ENCODE measurements at places on chromosomes 3 and 15.

DNA sequence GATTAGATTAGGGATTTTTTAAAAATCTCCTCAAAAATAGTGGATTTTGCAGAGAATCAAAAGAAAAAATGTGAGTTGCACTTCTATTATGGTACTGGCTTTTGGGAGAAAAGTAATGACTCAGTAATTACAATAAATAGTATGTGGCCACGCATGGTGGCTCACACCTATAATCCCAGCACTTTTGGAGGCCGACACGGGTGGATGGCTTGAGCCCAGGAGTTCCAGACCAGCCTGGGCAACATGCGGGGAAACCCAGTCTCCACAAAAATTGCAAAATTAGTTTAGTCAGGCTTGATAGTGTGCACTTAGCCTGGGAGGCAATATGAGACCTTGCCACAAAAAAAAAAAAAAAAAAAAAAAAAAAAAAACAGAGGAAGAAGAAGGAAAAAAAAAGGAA is 1098.2 kb downstream of the ZPLD1 start:
- no peak for DNase-seq

DNA sequence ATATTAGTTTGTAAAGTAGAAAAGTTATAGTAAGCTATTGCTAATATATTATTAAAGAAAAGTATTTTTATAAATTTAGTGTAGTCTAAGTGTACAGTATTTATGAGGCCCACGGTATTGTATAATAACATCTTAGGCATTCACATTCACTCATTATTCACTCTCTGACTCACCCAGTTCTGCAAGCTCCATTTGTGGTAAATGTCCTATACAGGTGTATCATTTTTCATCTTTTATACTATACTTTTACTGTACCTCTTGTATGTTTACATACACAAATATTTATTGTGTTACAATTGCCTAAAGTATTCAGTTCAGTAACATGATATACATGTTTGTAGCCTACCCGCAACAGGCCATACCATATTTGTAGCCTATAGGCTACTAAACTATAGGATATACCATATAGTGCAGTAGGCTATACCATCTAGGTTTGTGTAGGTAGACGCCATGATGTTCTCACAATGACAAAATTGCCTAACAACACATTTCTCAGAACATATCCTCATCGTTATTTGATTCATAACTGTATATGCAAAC is 246.8 kb upstream of the ALCAM start:
- DNase-seq: no peak

- no peak for DNase-seq
Observed at GRCh38 chr3:191961529-191961928, 500.6 kb downstream of the PYDC2 start.

GRCh38 chr15:28963711-28964081 is 77.9 kb downstream of the APBA2 start:
- no peak for DNase-seq

GRCh38 chr3:72340476-72341379 is 507.5 kb downstream of the SHQ1 start:
- DNase-seq: no peak

DNA sequence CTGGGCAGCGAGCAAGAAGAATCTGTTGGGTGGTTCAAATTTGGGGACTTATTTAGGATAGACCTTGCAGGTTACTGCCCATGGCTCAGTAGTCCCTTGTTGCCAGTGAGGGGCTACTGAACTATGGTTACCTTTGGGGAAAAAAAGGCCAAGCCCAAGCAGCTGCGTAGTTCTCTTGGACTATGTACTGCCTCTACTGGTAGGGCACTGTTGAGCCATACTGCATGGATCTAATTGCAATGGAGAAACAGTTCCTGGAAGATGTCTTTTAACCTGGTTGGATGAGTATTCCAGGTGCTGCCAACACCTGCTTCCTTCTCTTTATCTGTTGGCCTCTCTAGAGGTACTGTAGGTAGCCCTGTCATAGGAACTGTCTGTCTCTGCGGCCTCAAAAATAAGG is 671.9 kb upstream of the CBLB start:
- no peak for DNase-seq

DNA sequence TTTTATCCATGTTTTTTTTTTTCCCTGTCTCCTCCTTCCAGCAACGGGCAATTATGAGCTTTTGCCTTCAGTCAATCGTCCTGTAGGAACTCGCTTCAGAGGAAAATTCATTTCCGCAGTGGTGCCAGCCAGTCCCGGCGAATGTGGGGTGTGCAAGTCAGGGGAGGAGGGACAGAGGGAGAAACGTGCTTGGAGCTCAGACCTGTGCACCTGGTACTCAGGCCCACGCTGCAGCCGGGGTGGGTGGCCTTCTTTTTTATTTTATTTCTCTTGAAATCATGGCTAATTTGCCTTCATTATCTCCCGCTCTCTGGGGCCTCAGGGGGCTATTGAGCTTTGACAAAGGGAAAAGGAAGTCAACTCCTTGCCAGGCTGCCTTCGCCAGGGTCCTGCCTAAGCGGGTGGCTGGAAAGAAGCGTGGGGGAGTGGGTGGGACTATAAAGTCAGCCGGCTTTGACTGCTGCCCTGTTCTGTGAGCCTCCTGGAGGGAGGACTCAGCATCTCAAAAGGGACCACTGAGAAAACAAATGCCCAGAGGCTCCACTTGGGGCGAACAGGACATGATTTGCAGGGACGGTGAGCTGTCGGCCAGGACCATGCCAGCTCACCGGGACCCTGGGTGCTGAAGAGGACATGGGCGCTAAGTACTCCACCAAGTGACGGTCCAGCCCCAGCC is 5.5 kb downstream of the GRIP2 start:
- DNase-seq: no peak

- DNase-seq: no peak
Observed at GRCh38 chr15:90001062-90001682, at the start of gene ZNF710. TSS of gene ZNF710 (plus strand) at chr15:90001324. CDS start at chr15:90067138, 65,814 bp downstream.

DNA sequence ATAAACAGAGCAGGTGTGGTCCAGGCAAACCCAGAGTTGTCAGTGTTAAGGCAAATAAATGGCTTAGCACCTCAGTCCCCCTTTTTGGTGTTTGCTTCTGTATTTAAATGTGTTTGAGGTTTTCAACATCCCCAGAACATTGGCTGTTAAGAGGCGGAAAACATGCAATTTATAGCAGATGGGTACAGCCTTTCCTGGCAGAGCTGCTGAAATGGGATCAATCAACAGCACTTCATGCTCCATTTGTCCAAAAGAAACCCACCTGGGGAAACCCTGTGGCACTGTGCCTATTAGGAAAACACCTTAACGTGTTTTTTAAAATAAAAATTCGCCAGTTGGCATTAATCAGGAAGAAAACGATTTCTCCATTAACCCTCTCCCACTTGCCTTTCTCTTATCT is 135.4 kb downstream of the MCTP2 start:
- no peak for DNase-seq

GRCh38 chr3:133887074-133887802 is 8.4 kb downstream of the RAB6B start:
- peak; percentile 54 for DNase-seq

GRCh38 chr15:57440799-57441198 is 64.5 kb downstream of the CGNL1 start:
- no peak for DNase-seq

GRCh38 chr3:7646851-7647250 is 785.9 kb downstream of the GRM7 start:
- no peak for DNase-seq

DNA sequence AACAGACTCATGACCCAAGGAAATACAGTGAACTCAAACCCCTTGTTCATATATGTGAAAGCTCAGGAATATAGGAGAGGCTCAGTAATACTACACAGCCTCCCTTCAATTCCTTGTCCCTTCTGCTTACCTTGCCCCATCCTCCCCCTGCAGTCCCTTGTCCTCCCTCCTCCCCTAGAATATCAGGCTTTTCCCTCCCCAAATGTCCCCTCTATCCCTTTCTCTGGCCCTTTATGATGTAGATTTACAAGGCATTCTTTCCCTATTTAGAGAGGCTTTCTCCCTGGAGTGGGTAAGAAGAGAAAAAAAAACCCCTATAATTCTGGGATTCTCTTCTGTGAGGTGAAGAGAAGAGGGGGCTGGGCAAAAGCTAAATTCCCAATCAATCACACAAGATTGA is 64.9 kb upstream of the KBTBD8 start:
- DNase-seq: no peak
